NCI-H1105 treated with DMSO at 0.1 percent for 48 hours (cell line): ENCODE measurements at places on chromosomes 11 and 22.

DNA sequence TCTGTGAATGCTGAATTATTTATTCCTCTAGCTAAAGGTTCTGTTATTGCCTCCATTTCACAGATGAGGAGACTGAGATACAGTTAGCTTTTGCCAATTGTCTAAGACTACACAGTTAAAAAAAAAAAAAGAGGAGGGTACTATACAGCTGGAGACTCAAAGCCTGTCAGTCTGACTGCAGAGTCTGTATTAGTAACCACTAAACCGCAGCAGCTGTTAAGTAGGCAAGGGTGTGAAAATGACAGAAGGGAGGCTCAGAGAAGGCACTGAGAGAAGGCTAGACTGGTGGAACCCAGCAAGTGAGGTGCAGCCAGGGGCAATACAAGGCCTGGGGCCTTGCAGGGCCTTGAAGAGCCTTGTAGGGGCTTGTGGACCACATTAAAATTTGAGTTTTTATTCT lies 181.2 kb downstream of the CSNK2A3 start:
- no peak for DNase-seq

DNA sequence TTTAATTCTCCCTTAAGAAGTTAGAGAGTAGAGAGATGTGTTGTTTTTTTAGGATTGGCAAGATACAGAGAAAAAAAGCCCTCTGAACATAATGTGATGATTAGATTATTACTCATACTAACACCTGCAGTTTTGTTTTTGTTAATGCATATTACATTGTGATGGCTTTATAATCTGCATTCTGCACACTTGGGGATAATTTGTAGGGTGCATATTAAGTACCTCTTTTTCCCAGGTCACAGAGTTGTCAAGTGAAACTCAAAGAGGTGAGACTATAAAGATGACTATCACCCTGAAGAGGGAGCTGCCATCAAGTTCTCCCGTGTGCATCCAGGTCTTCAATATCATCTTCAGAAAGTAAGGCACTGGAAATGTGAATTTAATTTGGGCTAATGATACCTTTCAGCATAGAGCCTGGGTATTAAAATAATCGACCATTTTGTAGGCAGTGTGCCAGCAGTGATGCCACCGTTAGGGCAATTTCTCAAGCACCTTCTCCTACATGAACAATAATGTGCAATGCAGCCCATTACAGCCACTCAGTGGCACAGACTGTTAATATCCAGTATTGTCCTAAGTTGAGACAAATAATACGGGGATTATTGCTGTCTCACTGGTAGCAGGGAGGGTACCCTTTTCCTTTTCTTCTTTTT lies 16.2 kb downstream of the PIWIL4 start:
- peak; percentile 96 for DNase-seq

GRCh38 chr11:117201658-117202305 lies 2.6 kb downstream of the TAGLN start:
- no peak for DNase-seq

- DNase-seq, result no peak
Observed at GRCh38 chr11:115613986-115614632, 109.9 kb upstream of the CADM1 start.

GRCh38 chr11:129209891-129210830 lies 18.0 kb upstream of the ARHGAP32 start:
- DNase-seq, result no peak

- peak; percentile 48 for DNase-seq
Observed at GRCh38 chr11:34732831-34733230, 111.9 kb downstream of the EHF start.
